Thoracic aorta (tissue), 2 donors: ENCODE measurements at places on chromosomes 4 and X. TPM values are rescaled to one million over a fixed set of nuclear protein-coding genes. Genes with fewer than 3 reads are reported as not detected.

The RNF175 gene
- not detected for total RNA-seq

- DNase-seq = no peak
These were observed 86.1 kb downstream of the HNRNPD start for GRCh38 chr4:82287720-82288119.

- DNase-seq = no peak
These were observed 732 bp upstream of the ESX1 start for GRCh38 chrX:104255465-104255864.

The GPRASP2 gene
- 4.7 TPM for total RNA-seq

DNA sequence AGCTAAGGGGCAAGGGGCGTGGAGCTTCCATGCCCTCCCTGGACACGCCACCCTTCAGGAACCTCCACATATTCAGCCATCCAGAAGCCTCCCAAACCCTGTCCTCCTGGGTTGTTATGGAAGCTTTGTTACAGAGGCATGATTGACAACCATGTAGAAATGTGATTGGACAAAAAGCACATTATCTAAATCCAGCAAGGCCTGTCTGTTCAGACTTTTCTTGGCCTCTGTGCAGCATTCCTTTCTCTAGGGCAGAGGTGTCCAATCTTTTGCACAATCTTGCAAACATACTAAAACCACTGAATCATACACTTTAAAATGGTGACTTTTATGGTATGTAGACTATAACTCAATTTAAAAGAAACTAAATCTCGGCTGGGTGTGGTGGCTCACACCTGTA lies 12.7 kb downstream of the STEEP1 start:
- DNase-seq = no peak

The CT45A1 gene
- not detected for total RNA-seq

The TEX13C gene
- not detected for total RNA-seq

- no peak for DNase-seq
These were observed 198.1 kb upstream of the PUDP start for GRCh38 chrX:7346021-7346420.

The GAGE12E gene
- not detected for total RNA-seq
